ENCODE measurements at places on chromosomes 1 and 21.
A peak's percentile ranks its signal among the peaks of the same experiment; 100 is the strongest.

DNA sequence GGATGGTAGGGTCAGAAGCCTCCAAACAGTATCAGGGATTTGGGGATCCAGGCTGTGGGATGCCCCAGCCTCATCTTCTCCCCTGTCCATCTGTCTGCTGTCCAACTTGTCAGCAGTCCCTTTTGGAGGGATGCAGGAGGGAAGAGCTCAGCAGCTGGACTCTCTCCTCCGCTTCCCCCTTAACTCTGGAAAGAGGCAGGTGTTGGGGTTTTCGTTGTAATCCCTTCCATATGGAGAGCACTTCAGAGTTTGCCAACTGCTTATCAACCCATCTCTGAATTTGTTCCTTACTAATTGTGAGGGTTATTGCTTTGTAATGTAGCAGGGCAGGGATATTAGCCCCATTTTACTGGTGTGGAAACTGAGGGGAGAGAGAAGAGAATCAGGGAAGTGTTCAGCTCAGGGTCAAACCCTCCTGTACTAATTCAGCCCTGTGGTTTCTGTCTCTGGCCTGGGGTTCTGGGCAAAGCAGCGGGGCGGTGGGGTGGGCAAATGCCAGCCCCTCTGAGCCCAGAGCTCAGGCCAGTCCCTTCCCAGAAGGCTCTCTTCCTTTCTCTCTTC is 3.2 kb downstream of the CITED4 start:
- no peak for DNase-seq

GRCh38 chr1:205325334-205325884 is 3.9 kb upstream of the NUAK2 start:
- DNase-seq: peak; percentile 71

- no peak for DNase-seq
These were observed 1.6 kb downstream of the SOX13 start for GRCh38 chr1:204074274-204075138.

GRCh38 chr1:59671953-59672305 is 142.8 kb upstream of the HOOK1 start:
- no peak for DNase-seq

- DNase-seq: no peak
These were observed 52.3 kb downstream of the ABL2 start for GRCh38 chr1:179177182-179177581.

Data from SK-N-DZ (cell line).